ENCODE measurements at places on chromosomes 7 and 10.
A peak's percentile ranks its signal among the peaks of the same experiment; 100 is the strongest.

GRCh38 chr10:101766753-101767599, 8.9 kb downstream of the FGF8 start:
- DNase-seq: no peak

GRCh38 chr10:89946106-89946505, 244.7 kb downstream of the KIF20B start:
- no peak for DNase-seq

DNA sequence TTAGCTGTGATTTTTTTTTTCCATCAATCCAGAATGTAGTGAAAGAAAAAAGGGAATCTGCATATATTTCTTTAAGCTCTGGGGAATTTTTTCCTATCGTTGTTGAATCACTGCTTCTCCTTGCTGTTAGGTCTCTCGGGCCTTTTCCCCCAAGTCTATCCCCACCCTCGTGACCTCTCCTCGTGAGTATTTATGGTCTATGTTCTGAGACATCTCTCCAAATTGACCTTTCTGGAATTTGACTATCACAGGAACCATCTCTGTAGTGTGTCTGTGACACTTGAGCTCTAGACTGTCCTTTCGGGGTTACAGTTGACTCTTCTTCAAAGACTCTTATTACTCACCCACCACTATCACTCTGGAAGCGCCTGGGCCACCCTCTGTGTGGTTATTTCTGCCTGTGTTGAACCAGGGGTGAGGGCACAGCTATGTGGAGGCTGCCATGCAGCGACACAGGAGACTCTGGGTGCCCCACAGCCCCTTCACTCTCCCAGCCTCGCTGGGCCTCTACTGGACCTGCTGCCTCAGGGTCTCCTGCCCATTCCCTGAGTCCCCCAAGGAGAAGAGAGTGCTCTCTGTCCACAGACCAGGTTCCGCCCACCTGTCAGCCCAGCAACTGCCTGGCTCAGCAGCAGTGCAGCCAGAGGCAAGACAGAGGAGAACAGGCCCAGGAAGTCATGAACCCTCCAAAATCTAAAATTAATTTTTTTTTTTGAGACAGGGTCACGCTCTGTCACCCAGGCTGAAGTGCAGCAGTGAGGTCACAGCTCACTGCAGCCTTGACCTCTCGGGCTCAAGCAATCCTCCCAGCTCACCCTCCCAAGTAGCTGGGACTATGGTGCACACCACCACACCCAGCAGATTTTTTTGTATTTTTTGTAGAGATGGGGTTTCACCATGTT, 45.7 kb upstream of the PTPRN2 start:
- DNase-seq: peak; percentile 16

DNA sequence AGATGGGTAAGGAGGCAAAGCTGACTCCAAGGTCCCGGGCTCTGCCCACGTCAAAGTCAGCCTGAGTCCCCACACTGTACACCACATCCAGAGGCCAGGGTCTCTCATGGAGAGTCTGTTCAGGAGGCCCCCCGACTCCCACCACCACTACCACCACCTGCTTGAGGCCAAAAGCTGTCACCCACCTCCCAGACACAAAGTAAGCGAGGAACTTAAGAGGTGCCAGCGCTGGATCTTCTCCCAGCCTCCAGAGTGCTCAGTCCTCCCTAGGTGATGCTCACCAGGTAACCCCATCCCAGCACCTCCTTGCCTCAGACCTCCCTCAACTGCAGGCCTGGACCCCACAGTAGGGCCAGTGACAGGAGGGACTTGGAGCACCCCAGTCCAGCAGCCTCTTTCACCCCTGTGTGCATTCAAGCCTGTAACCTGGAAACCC, 520 bp downstream of the NPC1L1 start:
- DNase-seq: no peak

DNA sequence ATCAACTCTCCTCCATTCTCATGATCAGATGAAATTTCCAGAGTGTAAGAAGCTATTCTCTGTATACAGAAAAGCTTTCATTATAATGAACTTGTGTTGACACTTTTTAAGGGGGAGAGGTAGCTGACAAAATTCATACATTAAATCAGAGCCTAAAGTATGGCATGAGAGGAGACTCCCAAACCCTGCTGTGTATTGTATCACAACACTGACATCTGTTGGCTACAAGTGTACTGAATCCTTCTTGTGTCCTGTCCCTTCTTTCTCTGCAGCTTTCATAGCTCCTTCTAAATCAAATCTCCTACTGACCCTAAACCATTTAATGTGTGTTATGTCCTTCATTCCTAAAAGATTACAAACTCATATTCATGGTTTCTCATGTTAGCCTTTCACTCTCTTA, 70.9 kb downstream of the GCC1 start:
- DNase-seq: no peak

DNA sequence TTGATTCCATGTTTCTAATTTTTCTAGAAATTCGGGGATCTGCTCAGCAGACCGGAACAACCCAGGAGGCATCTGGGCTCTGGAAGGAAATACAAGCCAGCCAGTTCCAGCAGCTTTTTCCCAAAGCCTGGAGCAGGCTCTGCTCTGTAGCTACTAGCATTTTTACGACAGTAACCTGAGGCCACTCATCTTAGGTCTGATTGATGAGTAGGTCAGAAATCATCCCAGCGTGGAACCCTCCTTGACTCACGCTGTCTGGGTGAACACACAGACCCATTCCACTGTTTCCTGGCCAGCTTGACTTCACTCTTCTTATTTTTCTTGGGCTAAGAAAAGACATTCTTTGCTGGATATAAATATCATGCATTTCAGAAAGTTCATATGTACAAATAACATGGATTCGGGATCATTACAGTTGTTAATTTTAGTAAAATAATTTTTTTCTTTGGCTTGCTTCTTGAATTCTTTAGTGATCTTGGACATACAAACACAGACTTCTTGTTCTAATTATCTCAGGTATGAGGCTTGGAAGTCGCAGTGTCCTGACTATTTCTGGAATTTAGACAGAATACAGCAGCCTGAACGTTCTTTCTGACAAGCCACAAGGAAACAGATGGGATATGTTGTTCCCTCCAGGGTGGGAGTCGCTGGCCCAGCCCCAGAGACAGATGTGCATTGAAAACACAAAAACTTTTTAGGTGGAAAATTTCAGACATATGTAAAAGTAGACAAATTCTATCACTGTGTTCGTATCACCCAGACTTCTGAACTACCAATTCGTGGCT, 54.6 kb upstream of the PITRM1 start:
- DNase-seq: peak; percentile 24

- peak; percentile 80 for DNase-seq
Measured at GRCh38 chr7:30445770-30446169, 32.8 kb downstream of the NOD1 start.

GRCh38 chr10:115558252-115558651, 465.1 kb downstream of the ATRNL1 start:
- DNase-seq: no peak

- DNase-seq: peak; percentile 61
Measured at GRCh38 chr7:74544706-74545469, 91.2 kb downstream of the GTF2IRD1 start.

GRCh38 chr10:127774766-127775559, 38.0 kb downstream of the FOXI2 start:
- DNase-seq: no peak

- DNase-seq: no peak
Measured at GRCh38 chr7:153682628-153683027, 369.6 kb upstream of the DPP6 start.

GRCh38 chr10:58588673-58589265, 76.1 kb downstream of the BICC1 start:
- DNase-seq: no peak

DNA sequence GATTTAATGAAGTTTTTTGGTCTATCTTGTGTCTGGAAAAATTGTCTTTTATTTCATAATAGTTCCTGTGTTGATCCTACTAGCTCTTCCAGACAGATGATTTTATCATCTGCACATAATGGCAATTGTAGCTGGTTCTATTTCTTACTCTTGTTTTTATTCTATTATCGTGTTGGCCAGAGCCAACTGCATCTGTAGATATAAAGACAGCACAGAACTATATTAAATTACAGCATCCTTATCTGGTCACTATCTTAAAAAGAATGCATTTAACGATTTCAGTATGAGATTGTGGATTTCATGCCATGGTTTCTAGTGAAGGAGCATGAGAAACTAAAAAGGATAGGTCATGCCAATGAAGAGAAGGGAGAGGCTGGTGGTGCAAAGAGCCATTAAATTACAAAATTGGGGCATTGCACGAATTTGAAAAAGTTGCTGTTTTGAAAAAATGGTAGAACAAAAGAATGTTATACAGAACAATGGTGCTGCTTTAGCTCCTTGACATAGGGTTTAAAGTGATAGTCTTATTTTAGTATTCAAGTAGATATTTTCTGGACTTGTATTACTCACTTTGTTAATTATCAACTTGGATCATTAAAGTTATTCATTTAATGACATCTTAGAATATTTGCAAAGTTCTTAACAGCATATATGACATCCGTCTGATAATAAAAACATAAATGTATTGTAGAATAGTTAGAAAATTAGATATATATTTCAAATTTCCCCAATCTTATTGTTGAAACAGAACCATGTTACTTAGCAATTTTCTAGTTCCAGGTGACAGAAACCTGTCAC, 1250.3 kb downstream of the REEP3 start:
- no peak for DNase-seq

DNA sequence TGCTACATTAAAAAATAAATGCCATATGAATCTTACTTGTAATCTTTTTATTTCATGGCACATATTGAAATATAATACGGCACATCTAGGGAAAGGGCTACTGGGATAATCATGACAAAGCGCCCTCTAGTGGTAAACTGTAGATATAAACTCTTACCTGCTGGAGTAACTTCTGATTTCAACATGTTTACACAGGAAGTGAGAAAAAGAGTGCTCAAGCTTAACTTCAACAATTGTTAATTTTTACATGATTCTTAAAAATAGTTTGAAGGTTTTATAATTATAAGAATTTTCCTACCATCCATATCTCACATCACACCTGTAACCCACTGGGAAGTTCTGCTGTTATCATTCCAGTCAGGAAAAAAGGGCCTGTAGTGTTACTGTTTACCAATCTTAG, 2.0 kb upstream of the HEPACAM2 start:
- no peak for DNase-seq

DNA sequence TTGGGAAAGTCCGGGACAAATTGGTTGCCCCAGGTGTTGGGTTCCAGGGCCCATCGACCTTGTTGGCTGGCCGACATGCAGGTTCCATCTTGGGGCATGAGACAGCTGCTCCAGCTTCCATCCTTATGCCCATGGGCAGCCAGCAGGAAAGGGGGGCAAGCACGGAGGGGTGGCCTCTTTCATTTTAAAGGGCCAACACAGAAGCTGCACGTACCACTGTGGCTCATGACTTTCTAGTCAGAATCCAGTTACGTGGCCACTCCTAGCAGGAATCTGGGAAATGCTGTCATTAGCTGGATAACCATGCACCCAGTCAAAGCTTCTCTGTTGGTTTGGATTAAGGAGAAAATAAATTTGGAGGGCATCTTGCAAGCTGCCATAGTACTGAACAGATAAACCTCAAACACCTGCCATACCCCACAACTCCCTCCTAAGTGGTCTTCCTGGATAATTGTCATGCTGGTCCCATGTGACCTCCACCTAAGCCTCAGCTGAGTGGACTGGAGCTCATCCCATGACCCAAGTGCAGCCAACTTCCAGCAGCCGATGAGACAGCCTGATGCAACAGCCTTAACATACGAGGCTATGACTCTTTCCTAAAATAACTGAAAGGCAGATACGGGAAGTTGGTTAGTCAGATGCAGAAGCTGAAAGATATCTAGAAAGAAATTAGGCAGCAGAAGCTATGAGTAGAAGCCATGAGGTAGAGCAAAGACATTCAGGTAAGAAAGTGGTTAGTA, 21.4 kb upstream of the GSDME start:
- peak; percentile 25 for DNase-seq

- no peak for DNase-seq
Measured at GRCh38 chr7:43041105-43041504, 71.3 kb upstream of the HECW1 start.

DNA sequence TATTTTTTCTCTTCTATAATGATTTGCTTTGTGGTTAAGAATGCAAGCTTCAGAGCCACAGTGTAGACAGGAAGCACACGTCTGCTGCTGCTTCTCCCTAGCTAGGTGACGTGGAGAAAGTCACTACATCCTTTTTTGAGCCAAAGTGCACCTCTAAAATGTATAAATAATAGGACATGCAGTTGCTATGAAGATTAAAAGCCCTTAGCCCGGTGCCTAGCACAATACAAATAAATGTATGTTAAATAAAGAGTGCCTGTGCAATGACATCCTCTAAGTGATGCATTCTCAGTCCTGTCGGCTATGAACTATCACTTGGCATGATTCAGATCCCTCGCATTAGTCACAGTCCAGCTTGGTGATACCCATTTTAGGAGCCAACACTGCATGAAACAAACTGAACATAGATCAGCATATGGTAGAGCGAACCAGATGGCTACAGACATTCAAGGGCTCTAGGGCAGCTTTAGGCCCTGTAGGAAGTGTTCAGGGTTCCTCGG, 4.8 kb upstream of the TRDMT1 start:
- peak; percentile 52 for DNase-seq

- DNase-seq: no peak
Measured at GRCh38 chr10:86048973-86049372, 317.6 kb downstream of the GRID1 start.

DNA sequence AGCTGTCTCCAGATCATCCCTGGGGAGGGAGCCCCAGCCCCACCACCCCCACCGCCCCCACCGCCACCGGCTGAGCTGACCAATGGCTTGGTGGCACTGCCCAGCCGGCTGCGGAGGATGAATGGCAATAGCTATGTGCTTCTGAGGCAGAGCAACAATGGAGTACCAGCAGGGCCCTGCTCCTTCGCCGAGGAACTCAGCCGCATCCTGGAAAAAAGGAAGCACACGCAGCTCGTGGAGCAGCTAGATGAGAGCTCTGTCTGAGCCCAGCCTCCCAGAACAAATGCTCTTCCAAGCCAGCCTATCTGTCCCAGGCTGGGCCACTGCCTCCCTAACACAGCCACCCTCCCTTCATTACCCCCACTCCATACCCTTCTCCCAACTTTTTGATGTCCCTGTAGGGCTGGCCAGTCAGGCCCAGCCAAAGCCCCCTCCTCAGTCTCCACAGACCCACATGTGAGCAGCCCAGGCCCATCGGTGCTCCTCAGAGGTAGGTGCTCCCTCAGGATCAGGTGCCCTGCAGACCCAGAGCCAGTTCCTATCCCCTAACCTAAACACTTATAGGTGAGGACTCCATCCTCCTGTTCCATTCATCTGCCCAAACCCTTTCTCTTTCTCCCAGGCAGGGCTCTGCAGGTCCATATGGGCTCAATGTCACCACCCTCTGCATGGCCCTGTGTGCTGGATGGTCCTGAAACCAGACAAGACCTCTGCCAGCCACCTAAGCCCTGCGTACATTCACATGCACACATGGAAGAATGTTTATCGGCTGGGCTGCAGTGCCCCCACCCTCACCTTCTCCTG, 3.2 kb downstream of the MRPL43 start:
- no peak for DNase-seq

DNA sequence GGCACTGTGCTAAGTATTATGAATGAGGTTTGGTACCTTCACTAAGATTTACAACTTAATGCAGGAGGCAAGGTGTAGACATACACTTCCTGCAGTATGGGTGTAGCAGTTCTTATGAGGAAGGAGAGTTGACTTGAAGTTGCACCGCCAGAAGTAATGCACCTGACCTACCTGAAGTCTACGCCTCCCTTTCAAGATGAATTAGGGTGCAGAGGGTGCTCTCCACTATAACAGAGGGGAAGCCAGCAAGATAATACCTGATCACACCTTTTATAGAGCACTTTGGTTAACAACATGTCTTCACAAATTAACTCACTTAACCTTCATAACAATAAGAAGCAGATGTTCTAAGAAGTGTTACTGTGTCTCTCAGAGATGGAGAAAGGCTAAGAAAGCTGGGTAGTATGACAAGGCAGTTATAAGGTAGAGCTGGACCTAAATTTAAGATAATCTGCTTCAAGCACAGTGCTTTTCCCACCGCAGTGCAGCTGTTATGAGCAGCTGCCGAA, 552 bp upstream of the RAB18 start:
- no peak for DNase-seq
